ENCODE measurements at places on chromosomes 16 and 17. TPM values are rescaled to one million over a fixed set of nuclear protein-coding genes. Genes with fewer than 3 reads are reported as not detected.
A peak's percentile ranks its signal among the peaks of the same experiment; 100 is the strongest.

- peaks cover 7% of the 10 kb centered on the region for H3K4me1 ChIP-seq
- no peak for DNase-seq
- no peak overlapping the region for H3K27ac ChIP-seq
- peak overlapping the region; percentile 96 for H3K4me3 ChIP-seq
Measured at GRCh38 chr16:67720236-67720635, 1.1 kb upstream of the GFOD2 start.

GRCh38 chr17:67411397-67411796 lies 34.3 kb downstream of the PITPNC1 start:
- no peaks in the 10 kb centered on the region for H3K36me3 ChIP-seq
- H3K27me3 ChIP-seq: no peaks in the 10 kb centered on the region
- no peak overlapping the region for H3K27ac ChIP-seq
- DNase-seq: no peak
- no peak overlapping the region for H3K4me3 ChIP-seq

DNA sequence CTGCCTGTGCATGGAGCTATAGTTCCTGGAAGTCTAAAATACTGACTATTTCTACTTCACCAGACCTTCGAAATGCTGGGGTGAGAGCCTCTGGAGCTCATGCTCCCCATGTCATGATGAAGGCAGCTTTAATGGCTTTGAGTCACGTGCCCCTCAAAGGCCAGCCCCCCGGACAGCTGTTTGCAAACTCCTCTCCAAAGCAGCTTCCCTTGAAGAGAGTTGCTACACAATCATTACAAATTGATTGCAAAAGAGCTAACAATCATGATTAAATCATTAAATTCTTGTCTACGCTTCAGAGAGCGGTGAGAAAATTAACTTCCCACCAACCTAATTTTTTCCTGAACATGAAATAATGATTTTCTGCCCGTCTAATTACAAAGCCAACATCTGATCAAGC lies 134.8 kb upstream of the IRX6 start:
- H3K36me3 ChIP-seq: no peaks in the 10 kb centered on the region
- no peaks in the 10 kb centered on the region for H3K4me1 ChIP-seq
- no peak overlapping the region for H3K4me3 ChIP-seq

GRCh38 chr17:35731239-35731916 lies at the start of gene RASL10B:
RASL10B (plus strand) TSS chr17:35731639; CDS start chr17:35735185, 3,546 bp downstream.
- H3K36me3 ChIP-seq: peaks cover 2% of the 10 kb centered on the region
- no peaks in the 10 kb centered on the region for H3K27me3 ChIP-seq
- H3K4me3 ChIP-seq: no peak within 1 kb of the TSS
- DNase-seq: no peak
- peaks cover 2% of the 10 kb centered on the region for H3K4me1 ChIP-seq

TEX19 gene
- total RNA-seq: 2.1 TPM

- H3K4me1 ChIP-seq: no peaks in the 10 kb centered on the region
- peaks cover 3% of the 10 kb centered on the region for H3K36me3 ChIP-seq
- no peak overlapping the region for H3K27ac ChIP-seq
- no peak overlapping the region for H3K4me3 ChIP-seq
- no peak for DNase-seq
- H3K27me3 ChIP-seq: no peaks in the 10 kb centered on the region
Measured at GRCh38 chr16:11543661-11544393, 42.9 kb downstream of the LITAF start.

DNA sequence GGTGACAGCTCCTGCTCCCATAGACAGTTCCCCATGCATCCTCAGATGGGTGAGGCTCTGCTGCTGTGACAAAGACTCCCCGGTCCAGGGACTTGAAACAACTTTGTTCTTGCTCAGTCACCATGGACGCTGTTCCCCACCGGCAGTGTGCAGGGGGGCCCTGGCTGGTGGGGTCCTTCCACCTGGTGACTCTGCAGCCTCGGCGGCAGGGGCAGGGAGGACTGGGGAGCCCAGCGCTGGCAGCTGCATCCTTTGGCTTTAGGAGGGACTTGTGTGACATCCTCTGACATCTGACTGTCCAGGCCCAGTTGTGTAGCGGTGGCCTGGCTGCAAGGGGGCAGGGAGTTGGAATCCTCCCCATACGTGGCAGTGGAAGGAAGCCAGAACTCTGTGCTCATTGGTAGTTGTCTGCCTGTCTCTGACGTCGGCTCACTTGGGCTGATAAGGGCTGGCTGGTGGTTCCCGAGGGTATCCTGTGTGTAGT lies 107.3 kb downstream of the CMIP start:
- H3K4me1 ChIP-seq: peaks cover 21% of the 10 kb centered on the region
- DNase-seq: no peak
- no peak overlapping the region for H3K4me3 ChIP-seq
- H3K36me3 ChIP-seq: no peaks in the 10 kb centered on the region

DNA sequence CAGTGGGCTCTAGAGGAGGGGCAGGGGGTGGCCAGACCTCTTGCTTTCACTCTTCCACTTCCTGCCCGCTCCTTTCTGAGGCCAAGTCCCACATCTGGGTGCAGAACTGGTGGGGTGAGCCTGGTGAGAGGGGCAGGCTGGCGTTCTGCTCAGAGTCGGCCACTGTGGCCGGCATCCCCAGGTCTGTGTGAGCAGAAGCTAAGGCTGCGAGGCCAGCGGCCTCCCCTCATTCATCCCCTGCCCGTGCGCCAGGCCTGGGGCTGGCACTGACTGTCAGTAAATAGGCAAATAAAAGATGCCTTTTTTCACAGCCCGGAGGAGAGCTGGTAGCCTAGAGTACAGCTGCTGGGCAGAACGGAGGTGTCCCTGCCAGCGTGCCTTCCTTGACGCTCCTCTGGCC lies 1.2 kb downstream of the DEF8 start:
- no peak overlapping the region for H3K27ac ChIP-seq
- peak overlapping the region; percentile 67 for H3K4me3 ChIP-seq
- peaks cover 21% of the 10 kb centered on the region for H3K4me1 ChIP-seq
- DNase-seq: no peak
- no peaks in the 10 kb centered on the region for H3K27me3 ChIP-seq
- H3K36me3 ChIP-seq: 0 out of 2 replicates have a peak, but pooled peaks cover 3% of the 10 kb centered on the region

WFIKKN1 gene
- 0.47 TPM for total RNA-seq

DNA sequence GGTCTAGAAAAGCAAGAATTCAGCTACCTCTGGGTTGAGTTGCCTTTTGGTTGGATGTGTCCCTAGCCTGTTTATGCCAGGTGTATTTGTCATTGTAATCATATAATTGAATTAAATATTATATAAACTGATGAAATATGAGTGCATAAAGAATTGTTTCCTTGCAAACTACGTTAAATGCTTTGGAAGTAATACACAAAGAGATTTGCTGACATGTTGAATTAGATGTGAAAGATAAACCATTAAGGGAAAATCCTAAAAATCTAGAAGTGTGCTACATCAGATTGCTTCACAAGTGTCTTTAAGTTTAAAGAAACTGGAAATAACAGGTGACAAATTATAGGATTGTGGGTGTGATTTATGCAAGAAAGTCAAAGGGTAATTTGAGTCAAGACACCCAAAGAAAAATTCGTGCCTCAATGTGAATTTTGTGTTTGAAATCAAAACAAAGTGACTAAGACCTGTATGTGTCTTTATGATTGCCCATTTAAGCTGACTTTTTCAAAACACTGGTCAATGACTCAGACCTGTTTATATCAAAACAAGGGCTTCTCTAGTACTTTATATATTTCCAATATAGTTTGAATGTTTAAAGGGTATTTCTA lies 5.1 kb upstream of the PYY start:
- no peaks in the 10 kb centered on the region for H3K36me3 ChIP-seq
- no peak for DNase-seq
- no peak overlapping the region for H3K27ac ChIP-seq
- H3K4me1 ChIP-seq: no peaks in the 10 kb centered on the region
- no peaks in the 10 kb centered on the region for H3K27me3 ChIP-seq
- H3K4me3 ChIP-seq: no peak overlapping the region
